Stimulated activated CD8-positive, alpha-beta memory T cell treated with anti-CD3 and anti-CD28 coated beads, Interleukin-4, amount 100 ng/mL, for 1 hour (primary cell): ENCODE measurements at places on chromosomes 4 and X.

- DNase-seq, result no peak
Measured at GRCh38 chrX:69311936-69312670, 146.8 kb upstream of the PJA1 start.

- no peak for DNase-seq
Measured at GRCh38 chr4:41369680-41370079, 113.0 kb downstream of the UCHL1 start.

GRCh38 chrX:87376896-87377295, 140.7 kb upstream of the KLHL4 start:
- DNase-seq, result no peak

DNA sequence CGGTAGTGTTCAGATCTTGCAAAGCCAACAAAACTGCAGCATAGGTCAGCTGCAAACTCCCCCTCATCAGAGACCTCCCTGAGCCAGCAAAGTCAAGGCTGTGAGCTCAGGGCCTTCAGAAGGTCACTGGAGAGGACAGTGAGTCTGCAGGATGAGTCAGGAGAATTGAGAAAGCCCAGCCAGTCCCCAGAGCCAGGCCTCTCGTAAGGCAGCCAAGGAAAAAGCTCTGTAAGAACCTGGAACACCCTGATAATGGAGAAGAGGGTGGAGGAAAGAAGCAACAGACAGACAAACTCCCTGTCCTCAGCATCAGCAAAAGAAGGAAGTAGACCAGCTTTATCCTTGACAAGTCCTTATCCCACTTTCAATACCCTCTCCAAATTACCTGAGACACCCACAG, 33.0 kb downstream of the GRIA3 start:
- DNase-seq, result no peak

GRCh38 chr4:43754566-43754965, 694.0 kb downstream of the KCTD8 start:
- DNase-seq, result no peak

DNA sequence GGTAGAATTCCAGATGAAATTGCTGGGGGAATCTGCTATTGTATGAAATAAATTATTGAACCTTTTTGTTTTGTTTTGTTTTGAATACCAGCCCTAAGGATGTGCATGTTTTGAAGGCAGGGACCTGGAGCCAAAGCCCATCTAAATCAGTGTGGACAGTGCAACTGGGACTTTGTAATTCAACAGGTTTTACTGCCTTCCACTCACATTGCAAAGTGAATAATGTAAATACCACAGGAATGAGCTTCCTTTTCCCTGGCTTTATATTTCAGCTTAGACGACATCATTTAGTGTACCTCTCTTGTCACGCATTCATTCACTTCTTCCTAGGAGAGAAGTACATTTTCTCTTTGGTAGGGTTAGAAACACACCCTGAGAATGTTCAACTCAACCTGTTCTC, 795.0 kb downstream of the CENPC start:
- no peak for DNase-seq

DNA sequence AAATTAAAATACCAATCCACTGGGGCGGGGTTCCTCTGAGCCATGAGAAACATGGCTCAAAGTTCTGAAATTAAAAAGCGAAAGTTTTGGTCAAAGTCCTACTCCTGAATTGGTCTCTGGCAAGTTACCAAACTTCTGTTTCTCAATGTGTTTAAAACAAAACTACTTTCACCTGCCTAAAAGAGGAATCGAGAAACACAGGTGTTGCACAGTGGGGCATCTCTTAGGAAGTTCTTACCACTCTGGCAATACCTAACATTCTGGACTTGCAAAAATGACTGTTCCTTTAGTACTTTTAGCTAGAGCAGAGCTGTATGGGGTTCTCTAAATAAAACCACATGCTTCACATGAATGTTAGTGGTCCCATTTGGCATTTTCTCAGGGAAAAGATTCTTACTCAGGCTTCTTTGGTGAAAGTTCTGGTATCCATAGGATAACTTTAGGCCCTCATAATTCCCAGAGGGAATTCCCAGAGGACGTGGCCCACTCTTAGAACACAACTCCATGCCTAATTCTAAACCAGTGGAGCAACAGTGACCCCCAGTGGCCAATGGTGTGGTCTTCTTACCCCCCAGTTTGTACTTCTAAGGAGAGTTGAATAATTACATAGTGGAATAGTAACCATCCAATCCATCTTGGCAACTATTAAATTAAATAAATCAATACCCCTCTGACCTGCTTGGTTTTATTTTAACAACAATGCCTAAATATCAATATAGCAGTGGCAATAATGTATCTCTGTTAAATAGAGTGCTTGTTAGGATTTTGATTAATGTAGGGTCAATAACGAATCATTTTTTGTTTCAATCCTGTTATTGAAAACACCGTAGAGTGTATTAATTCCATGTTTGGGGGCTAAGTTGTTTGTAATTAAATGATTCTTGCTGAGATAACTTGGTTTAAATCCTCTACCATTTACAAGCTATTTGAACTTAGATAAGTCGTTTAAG, 21.9 kb downstream of the BMP3 start:
- peak; percentile 2 for DNase-seq

DNA sequence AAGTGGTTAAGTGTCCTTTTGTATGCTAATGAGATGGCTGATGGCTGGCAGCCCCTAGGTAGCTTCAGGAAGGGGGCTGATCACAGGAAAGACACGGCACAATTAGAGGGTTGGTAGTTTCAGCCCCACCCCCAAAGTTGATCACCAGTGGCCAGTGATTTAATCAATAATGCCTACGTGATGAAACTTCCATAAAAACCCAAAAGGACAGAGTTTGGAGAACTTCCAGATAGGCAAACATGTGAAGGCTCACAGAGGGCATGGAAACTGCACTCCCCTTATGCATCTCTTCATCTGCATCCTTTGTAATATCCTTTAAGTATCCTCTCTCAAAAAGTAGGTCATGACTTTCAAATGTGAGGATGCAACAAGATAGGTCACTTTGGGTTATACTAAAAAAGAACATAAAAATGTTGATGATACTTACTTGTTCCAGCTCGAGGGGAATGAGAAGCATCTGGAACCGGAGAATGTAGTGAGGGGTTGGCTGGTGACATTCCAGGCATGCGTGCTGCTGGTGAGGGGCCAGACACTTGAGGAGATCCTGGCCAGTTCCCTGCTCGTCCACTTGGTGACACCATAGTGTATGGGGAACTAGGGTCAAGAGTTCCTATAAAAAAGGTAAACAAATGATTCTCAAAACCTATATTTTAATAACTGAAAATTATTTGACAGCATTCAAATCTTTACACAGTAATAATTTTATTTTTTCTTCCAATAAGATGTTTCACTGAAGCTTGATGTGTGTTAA, 16.7 kb upstream of the CXorf38 start:
- no peak for DNase-seq

- no peak for DNase-seq
Measured at GRCh38 chr4:170058826-170059225, 30.9 kb downstream of the AADAT start.

GRCh38 chr4:26916195-26916594, 55.6 kb downstream of the STIM2 start:
- no peak for DNase-seq

GRCh38 chr4:61044837-61045236, 155.3 kb upstream of the ADGRL3 start:
- DNase-seq, result no peak
